ENCODE measurements at places on chromosomes 5 and 9.

GRCh38 chr5:27474395-27474794, 436.0 kb upstream of the CDH9 start:
- DNase-seq, result no peak

DNA sequence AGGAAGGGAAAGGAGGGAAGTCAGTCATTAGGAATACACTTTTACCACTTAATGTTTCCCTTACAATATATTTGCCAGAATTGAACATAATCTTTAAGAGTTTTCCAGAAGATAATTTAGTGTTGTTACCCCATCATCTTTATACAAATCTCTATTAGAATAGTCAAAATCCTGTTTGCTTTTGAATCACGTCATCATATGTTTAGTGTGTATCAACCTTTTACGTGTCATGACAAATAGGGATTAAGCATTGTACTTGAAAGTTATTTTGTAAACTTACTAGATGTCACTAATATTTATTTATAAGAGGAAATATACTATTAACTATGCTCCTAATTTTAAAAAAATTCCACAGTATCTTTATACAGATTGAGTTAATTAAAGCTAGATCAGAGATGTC, 1899.5 kb downstream of the MAT2B start:
- DNase-seq, result no peak

DNA sequence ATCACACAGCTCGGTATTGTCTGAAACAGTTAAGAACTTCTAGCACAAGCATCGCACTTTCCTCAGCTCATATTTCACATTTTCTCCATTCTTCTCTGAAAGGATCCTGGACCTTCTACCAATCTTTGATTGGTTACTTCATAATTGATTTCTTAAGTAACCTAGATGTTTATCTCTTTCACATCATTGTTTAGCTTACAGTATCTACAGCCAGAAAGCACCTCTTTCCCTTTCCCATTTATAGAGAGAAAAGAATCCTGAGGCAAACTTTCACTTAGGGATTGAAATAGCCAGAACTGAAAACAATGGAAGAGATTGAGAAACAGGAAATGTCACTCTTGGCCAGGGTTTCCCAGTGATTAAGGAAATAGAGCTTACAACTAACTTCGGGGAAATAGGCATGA, 2.5 kb downstream of the IL33 start:
- no peak for DNase-seq

DNA sequence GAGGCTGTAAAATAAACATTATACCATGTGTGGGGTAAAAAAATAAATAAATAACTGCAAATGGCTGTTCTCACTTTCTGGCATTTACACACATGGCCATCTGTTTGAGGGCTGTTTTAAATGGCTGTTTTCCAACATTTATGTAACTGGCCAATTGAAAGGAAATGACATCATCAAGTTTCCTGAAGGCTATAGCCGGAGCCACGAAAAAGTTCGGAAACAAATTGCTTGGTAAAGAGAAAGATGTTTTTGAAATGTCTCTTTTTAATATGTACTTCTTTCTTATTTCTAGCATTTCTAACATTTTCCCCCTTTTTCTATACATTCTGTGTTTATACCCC, 95.4 kb upstream of the DAB2 start:
- DNase-seq, result no peak

- DNase-seq, result no peak
Observed at GRCh38 chr5:42400474-42400873, 22.8 kb upstream of the GHR start.

- DNase-seq, result no peak
Observed at GRCh38 chr9:110752766-110753165, 84.2 kb downstream of the MUSK start.

DNA sequence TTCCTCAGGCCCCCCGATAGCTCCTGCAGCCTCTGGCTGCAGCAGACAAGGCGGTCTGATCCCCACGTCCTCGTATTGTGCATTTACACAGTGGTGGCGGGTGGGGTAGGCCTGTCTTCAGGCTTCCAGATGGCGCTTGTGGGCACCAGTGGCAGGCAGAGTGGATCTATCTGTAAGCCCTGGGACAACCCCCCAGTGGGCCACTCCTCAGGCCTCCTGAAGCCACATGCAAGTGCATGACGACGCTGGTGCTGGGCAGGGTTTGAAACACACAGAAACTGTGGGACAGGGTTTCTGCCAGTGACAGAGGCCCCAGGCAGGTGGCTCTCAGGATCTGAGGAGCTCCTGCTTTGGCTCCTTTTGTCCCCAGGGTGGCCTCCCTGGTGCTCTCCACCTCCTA, 42.0 kb downstream of the SLF1 start:
- no peak for DNase-seq

GRCh38 chr5:176902911-176903664, 3.9 kb upstream of the HK3 start:
- DNase-seq, result no peak

- DNase-seq, result no peak
Observed at GRCh38 chr5:72476275-72476674, 30.9 kb downstream of the ZNF366 start.

GRCh38 chr9:135136481-135136880, 49.0 kb downstream of the OLFM1 start:
- DNase-seq, result no peak

DNA sequence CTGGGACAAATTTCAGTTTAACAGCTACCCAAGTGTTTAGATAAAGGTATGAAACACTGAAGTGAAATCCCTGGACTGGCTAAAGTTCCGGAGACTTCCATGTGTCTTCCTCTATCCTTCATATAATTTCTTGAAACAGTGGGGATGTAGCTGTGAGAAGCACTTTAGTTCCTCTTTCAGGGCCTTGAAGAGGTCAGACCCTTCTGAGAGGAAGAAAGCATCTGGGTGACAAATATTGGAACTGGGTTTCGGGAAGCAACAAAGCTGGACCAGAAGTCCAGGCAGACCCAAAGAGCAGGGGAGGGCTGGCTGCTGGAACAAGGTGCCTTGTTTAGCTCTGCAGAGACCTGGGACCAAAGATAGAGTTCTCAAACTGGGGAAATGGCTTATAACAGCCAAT, 75.4 kb upstream of the ZFAND5 start:
- no peak for DNase-seq

DNA sequence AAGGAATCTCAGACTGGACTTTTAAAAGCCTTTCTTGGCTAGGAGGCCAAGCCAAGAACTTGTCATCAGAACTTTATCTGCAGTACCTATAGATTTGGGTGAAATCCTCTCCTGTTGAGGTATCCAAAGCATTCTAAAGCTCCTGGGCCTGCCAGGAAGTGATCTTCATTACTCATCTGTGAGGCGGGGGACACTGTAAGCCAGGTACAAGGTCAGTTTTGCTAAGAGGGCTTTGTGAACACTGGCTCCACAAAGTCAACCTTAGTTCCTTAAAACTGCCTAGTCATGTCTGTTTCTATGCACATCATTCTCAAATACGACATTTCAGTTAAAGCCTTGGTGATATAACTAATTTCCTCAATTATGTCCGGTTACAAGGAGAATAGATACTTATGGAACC, 236.7 kb downstream of the PIK3R1 start:
- no peak for DNase-seq

- no peak for DNase-seq
Observed at GRCh38 chr5:125465703-125466102, 719.3 kb upstream of the ZNF608 start.

DNA sequence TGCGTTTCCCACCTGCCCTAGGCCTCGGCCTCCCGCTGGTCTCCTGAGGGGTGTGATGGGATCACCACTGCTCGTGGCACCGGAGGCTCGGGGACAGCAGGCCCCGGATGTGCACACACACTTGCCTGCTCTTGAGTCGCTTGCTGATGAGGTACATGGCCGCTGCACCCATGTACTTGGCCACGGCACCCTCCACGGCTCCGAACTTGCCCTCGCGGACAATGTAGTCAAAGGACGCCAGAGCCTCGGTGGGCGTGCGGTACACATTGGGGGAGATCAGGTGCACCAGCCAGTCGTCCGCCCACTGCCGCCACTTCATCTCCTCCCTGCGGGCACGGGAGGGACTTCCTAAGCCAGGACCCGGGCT, 4.7 kb downstream of the PTGES2 start:
- DNase-seq, result no peak

DNA sequence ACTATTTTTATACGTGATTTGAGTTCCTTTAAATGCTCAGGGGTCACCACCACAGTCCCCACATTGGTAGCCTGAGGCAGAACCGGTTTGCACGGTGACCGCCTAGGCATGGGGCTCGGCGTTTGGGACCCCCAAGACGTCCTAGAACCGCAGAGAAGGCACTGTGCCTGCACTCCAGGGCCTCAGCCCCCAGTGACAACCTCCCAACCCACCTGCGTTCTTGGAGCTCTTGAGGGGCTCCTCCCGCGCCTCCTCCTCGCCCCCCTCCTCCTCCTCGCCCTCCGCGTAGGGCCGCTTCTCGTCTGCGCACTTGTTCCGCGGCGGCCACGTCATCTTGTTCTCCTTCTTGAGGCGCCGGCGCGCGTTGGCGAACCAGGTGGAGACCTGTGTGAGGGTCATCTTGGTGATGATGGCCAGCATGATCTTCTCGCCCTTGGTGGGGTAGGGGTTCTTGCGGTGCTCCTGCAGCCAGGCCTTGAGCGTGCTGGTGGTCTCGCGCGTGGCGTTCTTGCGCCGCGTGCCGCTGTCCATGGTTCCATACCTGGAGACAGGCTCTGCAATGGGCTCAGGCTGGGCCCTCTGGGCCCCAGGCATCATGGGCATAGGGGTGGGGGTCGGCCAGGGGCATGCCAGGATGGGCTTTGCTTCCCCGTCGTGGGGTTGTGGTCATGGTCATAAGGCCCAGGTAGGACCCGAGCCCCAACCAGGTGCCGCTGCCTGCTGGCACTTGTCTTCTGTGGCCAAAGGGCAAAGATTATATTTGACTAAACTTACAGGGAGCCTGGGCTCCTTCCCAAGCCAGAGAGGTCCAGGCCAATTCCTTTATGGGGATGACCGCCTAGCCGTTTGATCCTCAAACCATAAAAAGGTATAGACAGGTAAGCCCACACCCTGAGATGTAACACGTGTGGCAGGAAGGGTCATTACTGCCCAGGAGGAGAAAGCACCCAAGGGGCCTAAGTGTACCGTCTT, 3.1 kb downstream of the IRX4 start:
- no peak for DNase-seq

GRCh38 chr5:173832386-173832785, 55.8 kb upstream of the CPEB4 start:
- DNase-seq, result no peak

DNA sequence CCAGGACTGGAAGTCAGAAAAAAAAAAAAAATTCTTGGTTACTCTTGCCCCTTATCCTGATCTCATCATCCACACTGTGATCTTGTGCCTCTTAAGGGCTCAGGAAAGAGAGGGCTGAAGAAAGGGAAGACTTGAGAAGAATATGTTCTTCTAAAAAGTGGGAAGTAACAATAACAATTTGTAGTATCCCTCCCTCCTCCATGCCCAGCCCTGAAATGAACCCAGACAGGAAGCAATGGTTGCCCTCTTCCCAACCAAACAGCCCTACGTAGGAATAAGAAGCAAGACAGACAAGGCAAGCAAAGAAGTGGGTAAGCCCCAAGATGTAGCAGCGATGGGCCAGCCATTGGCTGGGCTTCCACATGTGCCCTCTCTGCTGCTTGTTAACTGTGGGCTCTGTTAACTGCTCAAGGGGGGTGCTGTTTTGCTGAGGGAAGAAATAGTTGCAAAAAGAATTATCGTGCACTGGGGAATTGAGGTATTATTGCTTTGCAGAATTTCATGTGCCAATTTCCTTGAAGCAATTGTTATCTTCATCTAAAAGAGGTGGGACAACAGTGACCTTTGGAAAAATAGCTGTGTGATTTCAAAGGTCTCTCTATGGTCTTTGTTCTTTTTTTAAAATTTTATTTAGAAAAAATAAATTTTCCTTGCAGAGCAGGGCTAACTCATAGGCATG, 146.6 kb upstream of the PCA3 start:
- DNase-seq, result no peak

DNA sequence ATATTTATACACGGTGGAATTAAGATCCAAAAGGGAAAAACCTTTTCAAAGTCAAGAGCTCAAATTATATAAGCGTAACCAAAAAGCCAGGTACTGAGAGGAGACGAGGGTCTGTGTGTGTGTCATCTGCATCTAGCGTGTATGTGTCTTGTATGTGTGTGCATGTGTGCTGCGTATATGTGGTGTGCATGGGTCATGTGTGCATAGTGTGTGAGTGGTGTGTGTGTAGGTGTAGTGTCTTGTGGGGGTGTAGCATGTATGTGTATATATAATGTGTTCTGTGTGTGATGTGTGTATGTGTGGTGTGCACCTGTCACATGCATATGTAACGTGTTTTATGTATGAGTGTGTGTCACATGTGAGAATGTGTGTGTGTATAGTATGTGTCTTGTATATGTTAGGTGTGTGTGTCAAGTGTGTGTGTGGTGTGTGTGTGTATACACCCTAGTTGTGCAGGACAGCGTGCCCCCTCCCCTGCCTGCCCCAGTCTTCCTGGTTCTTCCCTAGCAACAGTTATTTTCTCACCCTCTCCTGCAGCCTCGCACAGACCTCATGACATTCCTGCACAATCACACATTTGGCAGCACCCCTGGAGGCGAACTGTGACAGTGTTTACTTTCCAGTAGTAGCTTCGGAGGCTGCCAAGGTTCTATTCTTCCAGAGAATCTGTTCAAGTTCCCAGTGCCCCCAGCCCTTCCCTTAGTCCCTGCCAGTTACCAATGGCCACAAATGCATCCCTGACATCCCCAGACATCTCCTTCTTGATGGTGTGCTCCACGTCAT, 27.1 kb upstream of the TNIP1 start:
- no peak for DNase-seq

DNA sequence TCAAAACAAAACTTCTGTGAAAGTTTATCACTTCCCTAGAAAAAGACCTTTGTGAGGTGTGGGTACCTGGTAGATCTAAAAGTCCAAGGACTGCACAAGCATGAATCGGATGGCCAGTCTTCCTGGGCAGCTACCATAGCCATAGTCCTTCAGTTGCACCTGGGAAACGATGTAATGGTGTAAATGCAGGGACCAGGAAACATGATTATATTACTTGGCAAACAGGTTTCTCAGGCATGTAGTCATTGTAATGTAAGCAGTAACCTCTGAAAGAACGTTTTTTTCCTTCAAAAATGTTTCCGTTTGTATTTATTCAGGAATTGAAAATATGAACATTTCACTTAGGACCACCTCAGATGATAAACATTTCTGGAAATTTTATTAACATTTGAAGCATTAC, 433.4 kb downstream of the DTWD2 start:
- DNase-seq, result no peak

- DNase-seq, result no peak
Observed at GRCh38 chr5:66573733-66574132, 22.5 kb upstream of the MAST4 start.

- DNase-seq, result no peak
Observed at GRCh38 chr9:27160636-27161035, 51.6 kb downstream of the TEK start.

DNA sequence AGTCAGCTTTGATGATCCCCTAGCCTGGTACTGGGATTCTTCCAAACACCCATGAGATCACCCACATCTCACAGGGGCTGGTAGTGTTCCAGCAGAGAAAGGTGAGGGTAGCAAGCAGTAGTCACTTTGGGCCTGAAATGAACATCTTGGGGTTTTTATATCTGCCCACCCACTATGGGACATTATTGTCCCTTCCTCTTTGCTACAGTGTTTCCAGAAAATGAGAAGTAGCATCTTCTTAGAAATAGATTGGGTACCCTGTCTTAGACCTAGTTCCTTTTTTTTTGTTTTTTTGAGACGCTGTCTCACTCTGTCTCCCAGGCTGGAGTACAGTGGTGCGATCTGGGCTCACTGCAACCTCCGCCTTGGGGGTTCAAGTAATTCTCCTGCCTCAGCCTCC, 249.2 kb upstream of the ANKRD55 start:
- no peak for DNase-seq
